ENCODE measurements at places on chromosomes 6 and 20. TPM values are rescaled to one million over a fixed set of nuclear protein-coding genes. Genes with fewer than 3 reads are reported as not detected.

TMC2 gene
- total RNA-seq, result not detected

SMIM13 gene
- total RNA-seq, result 13.8 TPM

CST7 gene
- not detected for total RNA-seq

DYNLT1 gene
- 98.2 TPM for total RNA-seq

SDCBP2 gene
- 1.1 TPM for total RNA-seq

OR2B6 gene
- total RNA-seq, result 0.15 TPM

PRRT1 gene
- 0.71 TPM for total RNA-seq

RWDD2A gene
- total RNA-seq, result 1.4 TPM

SCGN gene
- total RNA-seq, result not detected

JAG1 gene
- 50.9 TPM for total RNA-seq

HLA-DQA1 gene
- not detected for total RNA-seq

ZBTB2 gene
- total RNA-seq, result 15.9 TPM

SLC35D3 gene
- total RNA-seq, result 0.07 TPM

ACTL10 gene
- not detected for total RNA-seq

RAMACL gene
- 0.23 TPM for total RNA-seq

FAM229B gene
- total RNA-seq, result 9.3 TPM

BCAS1 gene
- 0.53 TPM for total RNA-seq

MAFB gene
- not detected for total RNA-seq

RRAGD gene
- total RNA-seq, result 3.1 TPM

AIF1 gene
- total RNA-seq, result not detected

RFX6 gene
- not detected for total RNA-seq

IPCEF1 gene
- 0.02 TPM for total RNA-seq

BPIFB4 gene
- total RNA-seq, result not detected

RAET1L gene
- 0.25 TPM for total RNA-seq

TFAP2D gene
- not detected for total RNA-seq

DNMT3B gene
- total RNA-seq, result 4.6 TPM

EYA2 gene
- 3.2 TPM for total RNA-seq

ZBTB24 gene
- 4.2 TPM for total RNA-seq

RALGAPB gene
- total RNA-seq, result 16.2 TPM

CD93 gene
- total RNA-seq, result not detected

SCUBE3 gene
- total RNA-seq, result 0.05 TPM

FAM162B gene
- not detected for total RNA-seq

KDM1B gene
- total RNA-seq, result 8.3 TPM

MYLK2 gene
- total RNA-seq, result 0.61 TPM

CEP85L gene
- total RNA-seq, result 1.5 TPM

LTA gene
- total RNA-seq, result not detected

TUBB1 gene
- total RNA-seq, result not detected

TRIM15 gene
- total RNA-seq, result not detected

SSTR4 gene
- not detected for total RNA-seq

NXT1 gene
- 69.1 TPM for total RNA-seq

HNF4A gene
- total RNA-seq, result 11.5 TPM

NKAIN2 gene
- not detected for total RNA-seq

RAB32 gene
- total RNA-seq, result 35.3 TPM

APOM gene
- total RNA-seq, result 1.8 TPM
